ENCODE measurements at places on chromosomes 3 and 15.

DNA sequence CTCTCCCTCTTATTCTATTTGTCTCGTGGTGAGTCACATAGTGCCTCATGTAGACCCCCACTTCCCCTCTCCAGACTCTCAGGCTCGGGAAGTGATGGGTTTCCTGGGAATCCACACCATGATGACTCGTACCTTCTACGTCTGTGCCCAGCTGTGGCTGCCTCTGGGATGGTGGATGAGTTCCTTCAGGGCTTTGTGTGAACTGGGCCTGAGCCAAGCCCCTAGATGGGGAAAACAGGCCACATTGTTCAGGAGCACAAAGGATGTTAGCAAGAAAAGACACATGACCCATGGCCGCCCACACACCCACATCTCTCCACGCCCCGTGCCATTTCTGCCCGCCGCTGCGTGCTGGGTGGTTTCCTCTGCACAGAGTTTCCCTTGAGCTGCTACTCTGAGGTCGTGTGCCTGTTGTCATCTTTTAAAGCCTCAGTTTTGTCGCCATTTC, 10.5 kb downstream of the ISG20 start:
- DNase-seq = peak; percentile 55

DNA sequence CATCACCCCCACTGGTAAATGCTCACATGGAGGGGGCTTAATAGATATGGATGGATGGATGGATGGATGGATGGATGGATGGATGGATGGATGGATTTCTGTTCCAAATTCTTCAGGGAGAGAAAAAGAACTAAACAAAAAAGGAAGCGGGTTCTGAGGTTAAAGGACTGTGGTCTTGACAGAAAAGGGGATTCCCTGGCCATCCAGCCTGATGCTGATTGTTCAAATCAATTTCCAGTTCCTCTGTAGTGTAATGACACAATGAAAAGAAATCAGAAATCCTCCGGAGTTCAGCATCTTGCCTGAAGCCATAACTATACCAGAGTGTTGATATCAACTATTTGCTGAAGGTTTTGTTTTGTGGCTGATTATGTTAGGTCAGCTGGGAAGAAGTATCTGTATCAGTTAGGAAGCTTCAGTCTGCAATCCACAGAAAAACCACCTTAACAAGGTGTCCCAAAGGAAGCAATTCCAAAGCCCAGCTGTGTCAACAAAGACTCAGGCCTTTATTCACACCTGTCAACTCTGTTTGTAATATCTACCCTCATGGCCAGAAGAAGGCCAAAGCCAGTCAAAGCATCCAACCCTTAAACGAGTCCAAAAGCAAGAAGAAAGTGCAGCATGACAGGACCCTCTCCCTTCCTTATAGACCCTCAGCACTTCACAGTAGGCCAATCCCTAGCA, 24.5 kb upstream of the RASA2 start:
- DNase-seq = no peak

DNA sequence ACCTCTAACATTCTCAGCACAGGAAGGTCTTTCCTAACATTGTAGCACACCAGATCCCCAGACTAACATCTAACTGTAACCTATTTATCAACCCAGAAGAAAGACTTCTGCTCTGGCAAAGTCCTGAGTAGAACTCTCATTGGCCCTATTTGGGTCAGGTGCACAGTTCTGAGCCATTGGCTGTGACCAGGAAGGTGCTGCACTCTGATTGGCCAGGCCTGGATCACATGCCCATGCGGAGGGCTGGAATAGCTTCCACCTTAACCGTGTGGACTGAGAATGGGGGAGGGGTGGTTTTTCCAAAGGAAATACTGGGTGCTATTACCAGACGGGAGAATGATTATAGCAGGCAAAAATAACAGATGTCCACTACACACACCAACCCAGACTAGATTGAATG, 11.5 kb downstream of the FEZF2 start:
- DNase-seq = no peak

DNA sequence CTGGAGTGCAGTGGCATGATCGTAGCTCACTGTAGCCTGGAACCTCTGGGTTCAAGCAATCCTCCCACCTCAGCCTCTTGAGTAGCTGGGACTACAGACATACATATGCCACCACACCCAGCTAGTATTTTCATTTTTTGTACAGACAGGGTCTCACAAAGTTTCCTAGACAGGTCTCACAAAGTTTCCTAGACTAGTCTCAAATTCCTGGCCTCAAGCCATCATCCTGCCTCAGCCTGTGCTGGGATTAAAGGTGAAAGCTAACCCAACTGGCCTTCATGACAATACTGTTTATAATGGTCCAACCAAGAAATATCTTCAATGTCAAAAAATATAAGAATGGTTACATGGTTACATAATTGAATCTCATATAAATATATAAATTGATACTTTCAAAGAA, 24.0 kb downstream of the GPR176 start:
- no peak for DNase-seq

- no peak for DNase-seq
These were observed 51.0 kb upstream of the LMCD1 start for GRCh38 chr3:8450618-8451017.

- DNase-seq = no peak
These were observed 5.2 kb downstream of the SPTSSB start for GRCh38 chr3:161366094-161366493.

- no peak for DNase-seq
These were observed 79.1 kb downstream of the SMAD6 start for GRCh38 chr15:66780973-66781718.

GRCh38 chr15:70376929-70377691, 279.4 kb upstream of the TLE3 start:
- no peak for DNase-seq
